ENCODE measurements at places on chromosomes 3 and 15.

DNA sequence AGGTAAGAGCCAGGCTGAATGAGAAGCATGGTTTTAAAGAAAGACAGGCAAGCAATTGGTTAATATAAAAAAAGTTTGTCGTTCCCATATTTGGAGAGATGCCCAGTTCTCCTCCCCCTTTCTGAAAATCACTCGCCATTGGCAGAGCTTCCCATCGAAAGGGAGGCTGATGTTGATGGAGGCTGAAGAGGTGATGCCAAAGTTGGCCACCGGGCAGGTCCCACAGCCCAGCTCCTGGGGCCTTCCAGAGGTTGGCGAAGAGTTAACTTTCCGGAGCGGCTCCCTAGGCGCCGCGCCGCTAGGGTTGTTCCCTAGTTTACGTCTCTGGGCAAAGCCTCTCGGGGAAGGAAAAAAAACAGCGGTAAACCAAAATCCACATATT lies 793 bp downstream of the PCOLCE2 start:
- DNase-seq, result no peak

- DNase-seq, result no peak
Observed at GRCh38 chr15:86036243-86036642, 43.4 kb upstream of the AGBL1 start.

DNA sequence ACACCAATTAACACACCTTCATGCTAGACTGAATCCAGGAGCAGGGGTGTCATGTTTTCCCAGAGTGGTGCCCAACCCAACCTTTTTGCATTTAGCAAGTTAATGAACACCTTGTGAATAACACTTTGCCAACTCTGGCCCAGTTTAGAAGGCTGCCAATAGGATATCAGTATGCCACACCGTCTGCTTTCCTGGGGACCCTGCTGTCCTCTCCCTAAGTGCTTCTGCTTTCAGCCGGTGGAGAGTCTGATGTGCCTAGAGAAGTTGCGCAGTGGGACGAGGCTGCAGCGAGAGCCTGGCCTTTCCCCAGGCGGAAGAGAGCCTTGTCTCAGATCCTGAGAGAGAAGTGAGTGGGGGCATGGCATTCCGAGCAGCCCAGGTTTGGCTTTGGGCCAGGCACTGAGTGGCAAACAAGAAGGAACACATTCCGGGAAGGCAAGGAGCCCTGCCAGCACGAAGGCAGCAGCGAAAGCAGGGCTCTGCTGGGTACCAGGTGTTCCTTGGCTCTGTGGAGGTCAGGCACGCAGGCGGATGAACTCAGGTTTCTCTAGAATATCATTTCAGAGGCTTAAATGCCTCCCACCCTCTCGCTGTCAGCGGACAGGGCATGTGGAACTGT lies 36.9 kb downstream of the SENP8 start:
- no peak for DNase-seq

GRCh38 chr3:25433868-25434267 lies 5.8 kb downstream of the RARB start:
- DNase-seq, result no peak

DNA sequence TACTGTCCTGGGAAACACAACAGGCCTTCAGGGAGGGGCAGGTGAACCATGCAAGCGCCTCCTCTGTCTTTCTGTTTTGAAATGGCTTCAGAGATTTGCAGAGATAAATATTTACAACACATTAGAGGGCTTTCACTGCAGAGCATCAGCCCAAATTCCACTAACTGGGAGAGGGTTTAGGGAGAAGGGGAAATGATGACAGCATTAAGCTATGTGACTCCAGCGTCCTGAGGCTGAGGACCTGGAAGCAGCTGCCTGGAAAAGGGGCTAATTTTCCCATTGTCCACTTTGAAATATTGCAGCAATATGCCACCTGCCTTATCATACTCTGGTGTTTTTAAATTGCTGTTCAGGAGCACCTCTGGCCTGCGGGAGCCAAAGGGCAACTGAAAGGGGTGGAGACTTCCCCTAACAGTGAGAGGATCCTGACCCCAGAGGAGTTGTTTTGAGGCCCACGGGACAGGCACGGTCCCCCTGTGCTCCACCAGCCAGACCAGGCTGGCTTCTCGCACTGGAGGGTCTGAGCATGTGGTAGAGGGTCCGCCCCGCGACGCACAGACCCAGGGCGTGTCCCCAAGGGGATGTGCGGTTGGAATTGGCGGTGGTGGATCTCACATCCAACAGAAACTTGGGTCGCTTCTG lies 110.6 kb downstream of the XXYLT1 start:
- no peak for DNase-seq

- no peak for DNase-seq
Observed at GRCh38 chr15:75210811-75211230, 9.1 kb downstream of the C15orf39 start.

DNA sequence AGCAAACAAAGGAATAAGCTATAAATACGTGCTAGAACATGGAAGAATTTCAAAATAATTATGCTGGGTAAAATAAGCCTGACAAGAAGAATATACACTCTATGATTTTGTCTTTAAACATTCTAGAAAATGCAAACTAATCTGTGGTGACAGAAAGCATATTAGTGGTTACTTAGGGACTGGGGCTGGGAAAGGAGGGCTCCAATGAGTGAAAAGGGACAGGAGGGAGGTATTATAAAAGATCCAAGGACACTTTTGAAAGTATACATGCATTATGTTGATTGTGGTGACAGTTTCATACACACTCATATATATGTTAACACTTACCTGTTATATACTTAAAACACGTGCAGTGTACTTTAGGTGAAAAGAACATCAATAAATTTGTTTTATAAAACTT lies 23.0 kb downstream of the MYH15 start:
- no peak for DNase-seq
